ENCODE measurements at places on chromosomes 4 and X. TPM values are rescaled to one million over a fixed set of nuclear protein-coding genes. Genes with fewer than 3 reads are reported as not detected.

The SYN1 gene
- total RNA-seq: 0.21 TPM

The ERVMER34-1 gene
- 1.2 TPM for total RNA-seq

The CHRNA9 gene
- 1.9 TPM for total RNA-seq

The DCAF4L1 gene
- total RNA-seq: 0.11 TPM

The ETDC gene
- not detected for total RNA-seq

The NRK gene
- total RNA-seq: not detected

The EXOC1L gene
- not detected for total RNA-seq

The CT45A8 gene
- total RNA-seq: not detected

The CLDN22 gene
- not detected for total RNA-seq

The LINC00632 gene
- total RNA-seq: 2.8 TPM

The PCDH19 gene
- 0.05 TPM for total RNA-seq

The AFM gene
- not detected for total RNA-seq

The SH3RF1 gene
- total RNA-seq: 10.6 TPM

The MECP2 gene
- total RNA-seq: 26.4 TPM

The AIMP1 gene
- total RNA-seq: 47.2 TPM

The CXCL8 gene
- 19.2 TPM for total RNA-seq

The CXCL11 gene
- 0.10 TPM for total RNA-seq

The BEND2 gene
- total RNA-seq: not detected

The FRG2 gene
- total RNA-seq: not detected

The SAGE1 gene
- total RNA-seq: not detected

The TBX22 gene
- not detected for total RNA-seq

The WDFY3 gene
- total RNA-seq: 11.1 TPM

The UGDH gene
- 325 TPM for total RNA-seq

The ATP11C gene
- 10.3 TPM for total RNA-seq

The IGFBP7 gene
- 271 TPM for total RNA-seq

The SCFD2 gene
- 5.9 TPM for total RNA-seq

The KDR gene
- total RNA-seq: not detected

The TNMD gene
- total RNA-seq: not detected

The SPCS3 gene
- total RNA-seq: 42.3 TPM

The HSFX2 gene
- not detected for total RNA-seq

The MAGEH1 gene
- total RNA-seq: 6.9 TPM

The HGFAC gene
- 0.24 TPM for total RNA-seq

The PRIMPOL gene
- 7.1 TPM for total RNA-seq

The NAP1L3 gene
- total RNA-seq: 0.37 TPM

The USO1 gene
- 29.1 TPM for total RNA-seq

The NPY5R gene
- total RNA-seq: not detected

The CNOT6L gene
- 12.2 TPM for total RNA-seq

The VCX3B gene
- total RNA-seq: not detected

The VCX2 gene
- not detected for total RNA-seq

The AMBN gene
- total RNA-seq: not detected

The SMIM10L2A gene
- total RNA-seq: 0.17 TPM

The SSX3 gene
- total RNA-seq: not detected

The CYTL1 gene
- total RNA-seq: not detected

The MAGEA4 gene
- total RNA-seq: not detected

The RIPPLY1 gene
- 0.08 TPM for total RNA-seq

The DEFB131A gene
- not detected for total RNA-seq

The DCUN1D4 gene
- 17.6 TPM for total RNA-seq

The HSD17B13 gene
- 0.05 TPM for total RNA-seq

The SSX2B gene
- not detected for total RNA-seq

The THAP9 gene
- 1.8 TPM for total RNA-seq

The CTSO gene
- total RNA-seq: 1.1 TPM

The IL15 gene
- total RNA-seq: 8.3 TPM

The ZBTB49 gene
- 2.7 TPM for total RNA-seq

The ZNF732 gene
- total RNA-seq: not detected

The FATE1 gene
- total RNA-seq: not detected

The HMX1 gene
- 0.13 TPM for total RNA-seq

The ETDB gene
- total RNA-seq: not detected

The CCKAR gene
- total RNA-seq: not detected

The SERTM2 gene
- total RNA-seq: not detected

The MAGIX gene
- total RNA-seq: 2.8 TPM
